Eye (tissue), 1 donor: ENCODE measurements at places on chromosomes 2 and 18.
A peak's percentile ranks its signal among the peaks of the same experiment; 100 is the strongest.

DNA sequence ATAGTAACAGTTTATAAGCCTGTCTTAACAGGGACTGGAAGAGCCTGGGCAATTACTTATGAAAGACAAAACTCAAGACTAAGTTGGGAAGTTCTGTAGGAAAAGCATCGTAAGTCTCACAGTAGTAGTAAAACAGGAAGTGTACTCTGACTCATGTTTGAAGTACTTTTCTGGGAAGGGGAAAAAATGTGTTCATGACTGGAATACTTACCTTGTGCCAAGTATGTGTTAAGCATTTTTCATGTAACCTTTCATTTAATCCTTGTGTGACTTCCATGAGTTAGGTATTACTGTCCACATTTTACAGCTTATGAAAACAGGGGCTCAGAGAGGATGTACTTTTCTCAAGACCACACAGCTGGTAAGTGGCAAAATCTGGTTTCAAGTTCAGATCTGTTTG lies 13.7 kb upstream of the SKOR2 start:
- no peak for DNase-seq

DNA sequence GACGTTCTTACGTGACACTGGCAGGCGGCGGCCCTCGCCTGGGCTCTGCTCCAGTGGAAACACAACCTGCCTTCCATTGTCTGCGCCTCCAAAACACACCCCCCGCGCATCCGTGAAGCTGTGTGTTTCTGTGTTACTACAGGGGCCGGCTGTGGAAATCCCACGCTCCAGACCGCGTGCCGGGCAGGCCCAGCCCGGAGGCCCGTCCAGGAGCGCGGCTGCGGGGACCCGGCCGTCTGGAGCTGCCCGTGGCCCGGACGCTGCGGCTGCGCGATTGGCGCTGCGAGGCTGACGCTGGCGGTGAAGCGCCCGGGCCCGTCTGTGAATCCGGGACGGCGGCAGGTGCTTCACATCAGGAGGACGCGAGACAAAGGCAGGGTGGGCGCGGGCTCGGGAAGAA lies 670.3 kb upstream of the SALL3 start:
- DNase-seq: no peak

DNA sequence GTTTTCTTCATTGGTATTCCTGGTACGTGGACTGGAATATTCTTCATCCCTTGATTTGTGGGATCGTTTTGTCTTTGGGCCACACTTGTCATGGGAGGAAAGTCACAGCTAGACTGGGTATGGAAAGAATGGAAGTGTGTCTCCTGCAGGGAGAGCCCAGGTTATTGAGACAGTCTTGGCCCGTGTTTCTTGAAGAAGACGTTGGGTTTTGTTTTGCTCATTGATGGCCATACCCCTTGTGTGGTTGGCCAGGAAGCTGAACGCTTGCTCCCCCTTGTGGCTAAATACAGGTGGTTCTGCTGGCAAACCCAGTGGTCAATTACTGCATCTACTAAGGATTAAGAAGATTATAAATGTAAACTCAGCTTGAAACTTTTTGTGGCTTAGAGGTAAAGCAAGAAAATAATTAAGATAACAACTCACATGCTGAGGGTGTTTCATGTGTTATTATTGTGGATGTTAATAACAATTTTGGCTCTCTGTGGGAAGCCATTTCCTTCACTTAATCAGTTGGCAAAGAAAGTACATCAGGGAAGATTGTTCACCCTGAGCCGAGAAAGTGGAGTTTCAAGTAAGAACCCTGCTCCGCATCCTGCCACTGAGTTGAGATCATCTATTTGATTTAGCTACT lies 91.8 kb downstream of the NEDD4L start:
- DNase-seq: peak; percentile 84

DNA sequence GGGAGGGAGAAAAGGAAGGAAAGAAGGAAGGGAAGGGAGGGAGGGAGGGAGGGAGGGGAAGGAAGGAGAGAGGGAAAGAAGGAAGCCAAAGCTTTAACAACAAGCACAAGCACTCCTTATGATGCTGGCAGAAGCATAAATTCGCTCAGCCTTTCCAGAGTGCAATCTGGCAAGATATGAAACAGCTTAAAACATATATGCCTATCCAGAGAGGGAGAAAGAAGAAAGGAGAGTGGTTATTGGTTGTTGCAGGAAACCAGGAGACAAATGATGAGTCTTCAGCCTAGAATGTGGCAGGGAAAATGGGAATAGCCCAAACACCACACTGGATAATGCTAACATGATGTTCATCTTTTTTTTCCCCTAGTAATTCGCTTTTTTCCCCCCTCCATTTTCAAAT lies 64.0 kb downstream of the STPG4 start:
- no peak for DNase-seq

DNA sequence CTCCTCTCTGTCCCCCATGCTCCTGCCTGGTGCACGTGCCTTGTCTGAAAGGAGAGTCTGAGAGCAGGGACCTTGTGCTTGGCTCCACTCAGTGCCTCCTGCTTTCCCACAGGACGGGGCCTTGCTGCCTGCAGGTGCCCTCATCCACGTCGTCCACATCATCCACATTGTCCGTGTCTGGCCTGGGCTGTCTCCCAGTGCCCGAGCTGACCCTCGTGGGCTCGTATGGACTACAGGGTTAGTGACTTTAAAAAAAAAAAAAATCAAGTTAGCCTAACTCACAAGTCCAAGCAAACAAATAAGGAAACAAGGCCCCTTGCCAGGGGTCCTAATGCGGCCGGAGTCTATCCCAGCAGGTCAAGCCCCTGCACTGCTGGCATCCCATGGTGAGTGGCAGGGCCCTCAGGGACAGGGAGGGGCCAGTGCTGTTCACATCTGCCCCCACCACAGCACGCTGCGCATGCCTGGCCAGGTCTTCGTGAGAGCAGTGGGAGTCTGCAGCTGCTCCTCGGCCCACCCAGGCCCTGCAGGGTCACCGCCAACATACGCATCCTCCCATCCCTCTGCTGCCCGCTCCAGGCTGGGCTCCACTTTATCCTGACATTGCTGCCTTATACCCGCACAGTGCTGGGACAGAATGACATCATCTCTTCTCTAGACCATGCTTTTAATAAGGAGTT lies 232.6 kb downstream of the NDUFA10 start:
- DNase-seq: peak; percentile 21

- DNase-seq: no peak
Observed at GRCh38 chr2:179800776-179801175, 60.6 kb downstream of the ZNF385B start.

DNA sequence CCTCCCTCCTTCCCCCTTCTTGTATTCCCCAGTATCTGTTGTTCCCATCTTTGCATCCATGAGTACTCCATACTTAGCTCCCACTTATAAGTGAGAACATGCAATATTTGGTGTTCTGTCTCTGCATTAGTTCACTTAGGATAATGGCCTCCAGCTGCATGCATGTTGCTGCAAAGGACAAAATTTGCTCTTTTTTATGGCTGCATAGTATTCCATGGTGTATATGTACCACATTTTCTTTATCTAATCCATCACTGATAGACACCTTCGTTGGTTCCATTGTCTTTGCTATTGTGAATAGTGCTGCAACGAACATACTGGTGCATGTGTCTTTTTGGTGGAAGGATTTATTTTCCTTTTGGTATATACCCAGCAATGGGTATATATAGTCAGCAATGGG lies 47.4 kb downstream of the VIT start:
- no peak for DNase-seq

- peak; percentile 87 for DNase-seq
Observed at GRCh38 chr2:112646102-112646719, 472 bp downstream of the SLC20A1 start.

- DNase-seq: no peak
Observed at GRCh38 chr2:147181351-147182029, 663.3 kb upstream of the ACVR2A start.

DNA sequence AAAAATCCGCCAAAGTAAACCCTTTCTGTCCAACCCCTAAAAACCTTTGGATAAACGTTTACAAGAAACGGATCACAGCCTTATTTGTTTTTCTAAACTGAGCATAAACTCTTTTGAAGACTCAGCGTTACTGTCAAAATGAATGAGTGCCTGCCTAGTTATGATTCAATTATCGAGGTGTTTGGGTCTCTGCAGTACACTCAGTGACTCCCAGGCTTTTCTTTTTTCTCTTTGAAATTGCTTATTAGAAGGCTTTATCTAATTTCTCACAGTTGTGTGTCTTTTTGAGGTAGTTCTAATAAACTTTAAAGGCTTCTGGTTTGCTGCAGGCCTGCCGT lies 663 bp downstream of the RHBDD1 start:
- no peak for DNase-seq

GRCh38 chr18:34801774-34802173 lies 91.7 kb downstream of the DTNA start:
- no peak for DNase-seq

GRCh38 chr18:38900031-38900430 lies 1334.4 kb upstream of the CELF4 start:
- DNase-seq: no peak

GRCh38 chr18:32714571-32715148 lies 58.2 kb downstream of the KLHL14 start:
- peak; percentile 93 for DNase-seq

- no peak for DNase-seq
Observed at GRCh38 chr2:101360232-101360631, 27.1 kb downstream of the CREG2 start.

GRCh38 chr2:88209521-88210131 lies 39.5 kb downstream of the THNSL2 start:
- no peak for DNase-seq

DNA sequence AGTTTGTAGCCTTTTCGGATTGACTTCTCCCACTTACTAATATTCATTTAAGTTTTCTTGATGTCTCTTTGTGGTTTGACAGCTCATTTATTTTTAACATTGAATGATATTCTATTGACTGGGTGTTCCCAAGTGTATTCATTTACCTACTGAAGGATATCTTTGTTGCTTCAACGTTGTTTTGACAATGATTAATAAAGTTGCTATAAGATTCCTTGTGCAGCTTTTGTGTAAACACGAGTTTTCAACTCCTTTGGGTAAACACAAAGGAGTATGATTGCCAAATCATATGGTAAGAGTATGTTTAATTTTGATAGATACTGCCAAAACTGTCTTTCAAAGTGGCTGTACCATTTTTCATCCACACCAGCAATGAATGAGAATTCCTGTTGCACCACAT lies 1200.9 kb downstream of the DSC3 start:
- DNase-seq: no peak

GRCh38 chr2:135890835-135891234 lies 14.6 kb upstream of the MCM6 start:
- DNase-seq: no peak
